Pericardium fibroblast (primary cell): ENCODE measurements at places on chromosomes 4 and X. TPM values are rescaled to one million over a fixed set of nuclear protein-coding genes. Genes with fewer than 3 reads are reported as not detected.

PNMA6A gene
- total RNA-seq = 2.0 and 4.6 TPM in 2 replicates

FRMD7 gene
- total RNA-seq = not detected in 2 replicates

CENPVL1 gene
- not detected in 2 replicates for total RNA-seq

WAS gene
- total RNA-seq = 0.23 TPM in 1 of 2 replicates, not detected in the other

HPGD gene
- total RNA-seq = 0.43 TPM in 1 of 2 replicates, not detected in the other

ZMAT1 gene
- not detected in 2 replicates for total RNA-seq

TCEANC gene
- 1.8 and 2.3 TPM in 2 replicates for total RNA-seq

ETNPPL gene
- total RNA-seq = not detected in 2 replicates

PCYT1B gene
- 0.09 and 1.1 TPM in 2 replicates for total RNA-seq

NXF3 gene
- total RNA-seq = not detected in 2 replicates

IBSP gene
- total RNA-seq = not detected in 2 replicates

PDE5A gene
- total RNA-seq = 8.5 and 20.4 TPM in 2 replicates

CCDC120 gene
- total RNA-seq = 1.1 and 1.5 TPM in 2 replicates

HSFX2 gene
- total RNA-seq = 0.68 TPM in 1 of 2 replicates, not detected in the other

THAP9 gene
- total RNA-seq = 1.6 and 3.2 TPM in 2 replicates

TBC1D19 gene
- 9.1 and 24.3 TPM in 2 replicates for total RNA-seq

PRDM5 gene
- total RNA-seq = 5.8 and 12.1 TPM in 2 replicates

CASP6 gene
- total RNA-seq = 13.0 and 17.5 TPM in 2 replicates

MND1 gene
- 0.94 and 1.9 TPM in 2 replicates for total RNA-seq

OPHN1 gene
- 1.4 and 1.6 TPM in 2 replicates for total RNA-seq

HSFX3 gene
- total RNA-seq = not detected in 2 replicates

NAA11 gene
- not detected in 2 replicates for total RNA-seq

PNPLA4 gene
- 18.0 and 33.1 TPM in 2 replicates for total RNA-seq

TMPRSS11B gene
- total RNA-seq = not detected in 2 replicates

RHOXF2B gene
- total RNA-seq = under 0.01 TPM in 1 of 2 replicates, not detected in the other

RAI2 gene
- 0.12 and 1.2 TPM in 2 replicates for total RNA-seq

RHOXF1 gene
- total RNA-seq = not detected in 2 replicates

TEX13B gene
- total RNA-seq = not detected in 2 replicates

CXCL1 gene
- 7.8 and 39.3 TPM in 2 replicates for total RNA-seq

NLGN4X gene
- total RNA-seq = 1.1 and 1.3 TPM in 2 replicates

GLRA3 gene
- total RNA-seq = not detected in 2 replicates

GAGE12J gene
- not detected in 2 replicates for total RNA-seq

HERC5 gene
- total RNA-seq = 0.23 and 0.34 TPM in 2 replicates

PRAF2 gene
- total RNA-seq = 38.2 and 38.6 TPM in 2 replicates

SPANXB1 gene
- not detected in 2 replicates for total RNA-seq

SORCS2 gene
- total RNA-seq = 0.58 and 4.3 TPM in 2 replicates

MAGIX gene
- total RNA-seq = 0.93 and 1.0 TPM in 2 replicates

SH3TC1 gene
- 3.0 and 7.2 TPM in 2 replicates for total RNA-seq

FSTL5 gene
- total RNA-seq = not detected in 2 replicates

ASMT gene
- total RNA-seq = not detected in 2 replicates

SHISA3 gene
- total RNA-seq = 2.3 and 3.7 TPM in 2 replicates

NKX3-2 gene
- total RNA-seq = 0.09 and 0.23 TPM in 2 replicates

CXorf49 gene
- total RNA-seq = not detected in 2 replicates

ATOH1 gene
- not detected in 2 replicates for total RNA-seq

PABPC1L2A gene
- total RNA-seq = not detected in 2 replicates

GPR119 gene
- not detected in 2 replicates for total RNA-seq
